ENCODE measurements at places on chromosomes 6 and 20. TPM values are rescaled to one million over a fixed set of nuclear protein-coding genes. Genes with fewer than 3 reads are reported as not detected.

The TSPO2 gene
- 0.38 TPM for total RNA-seq

The MACROD2 gene
- total RNA-seq, result 1.6 TPM

The GJA10 gene
- total RNA-seq, result 0.05 TPM

The PDE10A gene
- total RNA-seq, result 0.94 TPM

DNA sequence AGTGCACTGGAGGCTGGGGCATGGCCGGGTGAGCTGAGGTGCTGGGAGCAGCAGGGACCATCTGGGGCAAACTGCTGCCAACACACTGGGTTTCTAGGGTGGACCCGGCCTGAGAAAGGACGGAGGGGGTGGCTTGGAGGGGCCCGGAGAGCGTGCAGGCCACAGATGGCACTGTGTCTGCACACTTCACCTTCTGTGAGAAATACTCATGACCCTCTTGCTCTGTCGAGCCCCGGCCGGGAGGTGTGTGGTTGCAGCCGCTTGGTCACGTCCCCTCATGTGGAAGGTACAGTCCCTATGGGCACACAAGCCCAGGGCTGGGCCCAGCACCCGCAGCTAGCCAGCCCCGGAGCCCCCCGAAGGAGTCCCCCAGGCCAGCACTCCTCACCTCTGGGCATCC is 59.7 kb downstream of the RBM38 start:
- H3K4me3 ChIP-seq, result no peak overlapping the region
- peaks cover 12% of the 10 kb centered on the region for H3K4me1 ChIP-seq

DNA sequence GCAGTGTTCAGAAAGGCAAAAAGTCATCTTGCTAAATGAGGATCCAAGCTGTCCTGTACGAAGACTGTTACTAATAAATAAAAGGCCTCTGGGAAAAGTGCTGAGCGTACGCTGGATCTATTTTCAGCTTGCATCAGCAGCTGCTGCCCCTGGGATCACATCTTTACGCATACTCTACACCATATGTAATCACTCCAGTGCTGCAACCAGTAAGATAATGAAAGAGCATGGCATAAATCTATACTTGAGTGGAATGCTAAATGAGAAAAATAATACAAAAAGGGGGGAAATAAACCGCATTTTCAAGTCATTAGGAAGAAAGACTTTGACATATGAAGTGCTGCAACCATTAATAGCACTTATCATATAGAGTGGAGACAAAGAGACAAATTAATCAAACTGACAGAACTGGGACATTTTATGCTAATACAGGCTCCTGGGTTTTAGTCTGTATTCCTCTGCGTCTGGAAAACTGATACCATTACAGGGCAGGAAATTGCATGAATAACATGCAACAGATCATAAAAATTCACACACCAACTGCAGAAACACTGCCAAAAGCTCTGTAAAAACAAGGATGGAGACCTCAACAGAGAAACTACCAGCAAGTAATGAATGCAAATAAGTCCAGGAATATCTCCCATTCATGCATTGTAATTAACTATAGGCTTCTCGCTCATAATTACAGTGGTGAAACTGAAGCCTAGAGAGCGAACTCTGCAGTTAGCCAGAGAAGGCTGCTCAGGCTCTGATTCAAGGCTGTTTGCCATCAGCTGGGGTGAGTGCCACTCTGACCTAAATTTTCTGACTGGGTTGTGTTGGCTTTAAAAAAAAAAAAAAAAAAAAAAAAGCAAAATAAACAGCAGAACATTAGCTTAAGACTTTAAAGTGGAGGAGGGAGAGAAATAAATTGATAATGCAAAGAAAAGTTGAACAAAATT is 83.8 kb downstream of the GJA10 start:
- no peak overlapping the region for H3K4me3 ChIP-seq
- peak overlapping the region; percentile 55 for H3K27ac ChIP-seq
- H3K27me3 ChIP-seq, result no peaks in the 10 kb centered on the region
- H3K4me1 ChIP-seq, result no peaks in the 10 kb centered on the region
- H3K36me3 ChIP-seq, result peaks cover 3% of the 10 kb centered on the region

DNA sequence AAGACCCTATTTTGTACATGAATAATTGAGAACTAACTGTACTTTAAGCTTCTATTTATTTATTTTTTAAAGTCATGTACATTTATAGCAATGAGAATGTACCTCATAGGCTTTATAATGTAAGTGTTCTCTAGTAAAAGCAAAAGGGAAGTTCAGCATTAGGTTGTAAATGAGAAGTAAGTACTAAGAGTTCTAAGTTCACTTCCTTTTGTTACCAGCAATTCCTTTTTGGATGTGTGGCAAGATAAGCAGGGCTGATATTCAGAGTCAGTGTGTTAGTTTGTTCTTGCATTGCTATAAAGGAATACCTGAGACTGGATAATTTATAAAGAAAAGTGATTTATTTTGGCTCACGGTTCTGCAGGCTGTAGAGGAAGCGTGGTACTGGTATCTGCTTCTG is 54.0 kb upstream of the CCN2 start:
- H3K36me3 ChIP-seq, result no peaks in the 10 kb centered on the region
- H3K4me1 ChIP-seq, result no peaks in the 10 kb centered on the region
- no peak overlapping the region for H3K4me3 ChIP-seq
- H3K27me3 ChIP-seq, result no peaks in the 10 kb centered on the region
- DNase-seq, result no peak

GRCh38 chr20:51182571-51182970 is 159.7 kb upstream of the KCNG1 start:
- H3K4me1 ChIP-seq, result no peaks in the 10 kb centered on the region
- no peaks in the 10 kb centered on the region for H3K36me3 ChIP-seq
- no peak overlapping the region for H3K4me3 ChIP-seq
- H3K27ac ChIP-seq, result no peak overlapping the region
- DNase-seq, result no peak
- H3K27me3 ChIP-seq, result no peaks in the 10 kb centered on the region

- no peaks in the 10 kb centered on the region for H3K27me3 ChIP-seq
- no peak overlapping the region for H3K27ac ChIP-seq
- H3K4me1 ChIP-seq, result peaks cover 5% of the 10 kb centered on the region
Observed at GRCh38 chr6:134642819-134643218, 307.1 kb downstream of the ALDH8A1 start.
